Activated naive CD4-positive, alpha-beta T cell (primary cell): ENCODE measurements at places on chromosomes 1 and 21.

DNA sequence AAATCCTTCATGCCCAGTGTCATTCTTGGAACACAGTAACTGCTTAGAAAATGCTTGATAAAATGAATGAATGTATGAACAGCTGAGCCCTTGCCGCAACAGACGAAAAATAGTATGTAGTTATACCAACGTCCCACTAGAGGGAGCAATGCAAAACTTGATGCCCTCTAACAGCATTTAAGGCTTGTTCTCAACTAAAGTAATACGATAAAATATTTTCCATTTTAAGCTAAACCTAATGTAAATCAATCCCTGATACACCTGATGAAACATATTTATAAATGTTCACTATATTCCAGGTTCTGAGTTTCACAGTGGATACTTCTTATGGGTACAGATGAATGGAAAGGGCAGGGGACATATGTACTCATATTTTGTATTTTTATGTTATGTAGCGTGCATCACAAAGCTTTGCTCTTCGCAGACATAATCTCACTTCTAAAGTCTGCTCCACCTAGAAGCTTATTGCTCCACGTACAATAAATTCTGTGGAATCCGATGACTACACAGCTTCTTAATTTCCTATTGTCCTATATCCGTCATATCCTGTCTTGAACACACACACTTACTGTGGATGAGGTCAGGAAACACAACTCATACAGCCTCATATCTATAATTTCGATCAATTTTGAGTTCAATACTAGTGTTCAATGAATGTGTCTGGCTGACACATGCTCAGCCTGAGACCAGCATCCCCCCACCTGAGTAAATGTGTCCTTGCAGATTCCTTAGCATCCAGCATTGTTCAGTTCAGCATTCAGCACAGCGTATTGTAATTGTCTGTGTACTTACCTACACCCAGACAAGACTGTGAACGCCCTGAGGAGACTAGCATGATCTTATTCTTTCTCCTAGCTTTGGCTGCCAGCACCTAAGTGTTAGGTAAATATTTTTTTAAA is 4.4 kb upstream of the UTP25 start:
- no peak for DNase-seq

DNA sequence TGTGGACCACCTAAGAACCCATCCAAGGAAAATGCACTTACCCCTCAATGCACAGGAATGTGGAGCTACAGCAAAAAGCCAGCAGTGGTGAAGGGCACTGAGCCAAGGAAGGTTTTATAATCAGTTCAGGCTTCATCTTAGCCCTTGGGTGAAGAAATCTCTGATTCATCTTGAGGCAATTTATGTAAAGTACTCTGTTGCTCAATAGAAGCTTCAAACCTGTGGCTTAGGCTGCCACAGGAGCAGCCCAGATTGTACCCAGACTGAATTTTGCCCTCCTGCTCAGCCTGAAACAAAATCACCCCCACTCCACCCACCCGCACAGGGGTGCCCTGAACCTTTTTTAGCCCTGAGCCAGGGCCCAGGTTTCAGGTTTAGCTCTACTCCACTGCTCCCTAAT is at the start of gene S100A12:
TSS of gene S100A12 (minus strand) at position 111 of the 400 bp plus-strand sequence. CDS start 1,029 bp downstream, outside the sequence.
- no peak for DNase-seq

- no peak for DNase-seq
Measured at GRCh38 chr1:109485001-109485400, 1.3 kb downstream of the ATXN7L2 start.

DNA sequence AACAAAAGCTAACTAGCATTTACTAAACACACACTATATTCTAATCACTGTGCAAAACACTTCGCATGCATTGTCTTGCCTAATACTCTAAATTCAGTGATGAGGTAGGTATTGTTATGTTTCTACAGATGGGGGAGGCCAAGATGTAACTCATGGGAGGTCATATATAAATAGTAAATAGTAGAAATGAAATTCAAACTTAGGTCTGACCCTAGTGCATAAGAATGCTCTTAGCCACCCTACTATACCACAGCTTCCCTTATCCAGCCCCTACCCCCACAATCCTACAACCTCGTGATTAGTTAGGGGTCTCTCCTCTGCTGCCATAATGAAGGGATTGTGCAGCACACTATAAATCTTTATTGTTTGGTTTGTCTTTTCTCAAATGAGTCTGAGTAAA is 3.3 kb downstream of the PFDN2 start:
- DNase-seq = no peak

DNA sequence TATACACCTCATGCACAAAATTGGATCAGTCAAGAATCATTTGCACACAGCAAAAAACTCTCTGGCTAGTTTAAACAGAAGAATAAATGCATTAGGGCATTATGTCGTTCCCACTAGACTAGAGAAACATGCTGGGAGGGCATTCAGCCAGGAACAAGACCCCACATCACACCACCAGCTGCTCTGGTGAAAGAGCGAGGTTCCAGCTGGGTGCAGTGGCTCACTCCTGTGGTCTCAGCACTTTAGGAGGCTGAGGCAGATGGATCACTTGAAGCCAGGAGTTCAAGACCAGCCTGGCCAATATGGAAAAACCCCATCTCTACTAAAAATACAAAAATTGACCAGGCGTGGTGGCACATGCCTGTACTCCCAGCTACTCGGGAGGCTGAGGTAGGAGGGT is 52.1 kb upstream of the BACE2 start:
- no peak for DNase-seq

DNA sequence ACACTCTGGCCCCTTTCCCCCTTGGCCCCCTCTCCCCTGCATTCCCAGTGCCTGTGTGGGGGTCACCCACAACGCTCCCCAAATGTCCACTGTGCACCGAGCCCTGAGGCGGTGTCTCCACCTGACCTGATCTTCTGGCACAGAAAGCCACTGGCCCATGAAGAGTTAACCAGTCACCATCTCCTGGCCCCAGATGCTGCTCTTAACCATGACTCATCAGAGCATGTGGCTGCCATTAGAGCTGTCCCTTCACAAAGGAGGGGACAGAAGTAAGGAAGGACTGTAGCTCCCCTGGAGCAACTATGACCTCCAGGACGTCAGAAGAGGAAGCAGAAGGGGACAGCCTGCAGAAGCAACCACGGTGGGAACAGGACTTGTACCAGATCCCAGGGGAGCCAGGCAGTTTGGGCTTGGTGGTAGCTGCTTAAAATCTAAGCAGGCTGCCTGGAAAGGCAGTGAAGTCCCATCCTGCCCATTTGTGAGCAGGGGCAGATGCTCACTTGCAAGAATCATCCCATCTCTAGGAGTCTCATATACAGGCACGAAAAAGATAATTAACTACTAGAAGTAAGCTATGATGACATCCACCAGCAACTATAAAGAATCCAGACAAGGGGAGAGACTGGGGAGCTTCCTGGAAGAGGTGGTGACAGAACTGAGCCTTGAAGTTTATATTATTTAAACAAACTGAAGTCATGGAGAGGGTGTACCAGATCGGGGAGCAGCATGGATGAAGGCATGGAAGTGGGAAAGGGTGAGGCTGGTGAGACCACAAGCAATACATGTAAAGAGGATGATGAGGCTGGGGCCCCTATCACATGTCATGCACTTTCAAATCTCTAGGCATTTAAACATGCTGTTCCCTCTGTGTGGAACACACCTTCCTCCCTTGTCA is 1.1 kb upstream of the TTC39A start:
- no peak for DNase-seq

DNA sequence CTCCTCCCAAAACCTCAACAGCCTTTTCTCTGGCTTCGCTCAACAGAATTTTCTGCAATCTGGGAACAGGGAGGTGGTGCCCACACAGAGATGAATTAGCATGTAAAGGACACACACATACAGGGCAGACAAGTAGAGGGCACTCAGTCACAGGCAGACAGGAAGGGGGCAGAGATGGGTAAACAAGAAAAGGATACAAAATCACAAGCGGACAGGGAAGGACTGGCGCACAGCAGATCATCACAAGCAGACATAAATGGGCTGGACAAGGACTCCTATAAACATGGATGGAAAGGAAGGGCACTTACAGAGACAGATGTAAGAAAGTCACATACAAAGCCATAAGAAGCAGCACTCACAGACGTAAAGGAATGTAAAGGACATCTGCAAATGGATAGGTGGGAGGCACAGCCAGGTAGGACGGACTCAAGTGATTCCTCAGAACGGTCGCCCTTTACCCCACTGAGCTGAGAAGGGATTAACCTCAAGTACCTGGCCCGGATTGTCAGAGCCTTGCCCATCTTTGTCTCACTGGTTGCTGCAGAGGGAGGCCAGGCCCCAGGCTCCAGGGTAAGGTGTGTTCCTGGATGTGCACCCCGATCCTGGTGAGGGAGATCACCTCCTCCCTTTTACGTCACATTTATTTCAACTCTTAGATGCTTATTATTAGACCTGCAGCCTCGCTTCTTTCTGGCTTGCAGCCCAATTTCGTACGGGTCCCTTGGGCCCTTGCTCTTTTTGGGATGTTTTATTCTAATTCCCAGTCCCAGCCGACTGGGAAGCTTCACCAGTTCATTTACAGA is 836 bp upstream of the PRCC start:
- DNase-seq = peak; percentile 28

DNA sequence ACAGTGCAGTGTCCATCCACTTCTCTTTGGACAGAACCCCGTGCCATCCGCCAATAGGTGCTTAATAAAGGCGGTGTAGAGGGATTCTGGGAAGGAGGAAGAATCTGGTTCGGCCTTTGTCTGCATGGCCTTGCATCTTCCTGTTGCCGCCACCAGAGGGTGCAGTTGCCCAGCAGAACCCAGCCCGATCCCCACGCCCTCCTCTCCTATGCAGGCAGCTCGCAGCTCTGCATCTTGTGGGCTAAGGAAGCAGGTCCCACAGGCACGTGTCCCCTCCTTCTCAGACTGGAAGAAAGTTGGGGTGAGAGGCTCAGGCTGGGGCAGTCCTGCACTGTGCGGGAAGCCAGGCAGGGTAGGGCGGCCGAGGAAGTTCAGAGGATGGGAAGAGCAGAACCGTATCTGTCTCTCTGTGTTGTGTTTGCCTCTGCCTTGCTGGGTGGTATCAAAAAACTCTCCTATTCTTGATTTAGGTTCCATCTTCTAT is 20.8 kb downstream of the NAV1 start:
- DNase-seq = peak; percentile 31

DNA sequence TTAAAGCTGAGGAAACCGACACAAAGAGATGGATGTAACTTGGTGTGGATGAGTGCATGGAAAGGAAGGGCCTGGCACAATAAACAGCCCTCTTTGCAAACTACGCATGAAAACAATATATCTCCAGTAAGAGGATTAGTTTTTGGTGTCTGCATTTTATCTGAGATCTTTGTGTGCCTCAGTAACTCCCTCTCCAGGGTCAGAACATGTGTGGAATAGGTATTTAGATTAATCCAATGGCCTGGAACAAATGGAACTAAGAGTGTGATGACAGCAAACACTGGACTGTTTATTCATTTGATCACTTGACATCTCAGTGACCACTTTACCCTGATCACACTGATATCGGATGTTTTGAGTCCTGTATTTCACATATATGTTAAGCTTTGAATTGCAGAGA is 45.3 kb downstream of the AKNAD1 start:
- no peak for DNase-seq

GRCh38 chr1:228445490-228445842 is 28.8 kb upstream of the TRIM17 start:
- DNase-seq = no peak

DNA sequence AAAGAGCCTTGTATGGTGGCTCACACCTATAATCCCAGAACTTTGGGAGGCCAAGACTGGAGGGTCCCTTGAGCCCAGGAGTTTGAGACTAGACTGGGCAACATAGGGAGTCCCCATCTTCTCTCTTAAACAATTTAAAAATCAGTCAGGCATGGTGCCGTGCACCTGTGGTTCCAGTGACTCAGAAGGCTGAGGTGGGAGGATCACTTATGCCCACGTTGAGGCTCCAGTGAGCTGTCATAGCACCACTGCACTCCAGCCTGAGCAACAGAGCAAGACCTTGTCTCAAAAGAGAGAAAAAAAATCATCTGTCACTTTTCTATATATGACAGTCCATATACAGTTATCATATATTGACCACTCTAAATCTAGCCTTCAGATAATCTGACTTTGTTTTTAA is 658.3 kb downstream of the LTN1 start:
- DNase-seq = no peak

DNA sequence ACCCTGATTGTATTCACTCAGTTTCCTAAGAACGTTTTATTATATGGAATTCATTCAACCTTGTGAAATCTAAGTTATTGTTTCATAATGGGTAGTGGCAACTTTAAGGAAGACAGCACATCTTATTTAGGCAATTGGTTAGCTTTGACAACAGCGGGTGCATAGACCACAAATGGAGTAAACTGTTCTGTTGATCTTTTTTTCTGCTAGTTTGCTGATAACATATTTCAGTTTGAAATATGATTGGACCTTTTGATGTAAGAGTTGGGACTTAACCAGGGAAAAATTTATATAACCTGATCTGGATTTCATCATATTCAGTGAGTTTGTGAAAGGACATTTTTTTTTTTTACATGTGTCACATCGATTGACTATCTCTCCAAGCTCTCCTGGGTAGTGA is 151.7 kb downstream of the HLX start:
- no peak for DNase-seq

GRCh38 chr1:231695439-231696255 is 69.1 kb downstream of the DISC1 start:
- DNase-seq = no peak
